ENCODE measurements at places on chromosomes 16 and 17.

- DNase-seq, result no peak
Measured at GRCh38 chr16:56382901-56383355, 42.4 kb downstream of the AMFR start.

DNA sequence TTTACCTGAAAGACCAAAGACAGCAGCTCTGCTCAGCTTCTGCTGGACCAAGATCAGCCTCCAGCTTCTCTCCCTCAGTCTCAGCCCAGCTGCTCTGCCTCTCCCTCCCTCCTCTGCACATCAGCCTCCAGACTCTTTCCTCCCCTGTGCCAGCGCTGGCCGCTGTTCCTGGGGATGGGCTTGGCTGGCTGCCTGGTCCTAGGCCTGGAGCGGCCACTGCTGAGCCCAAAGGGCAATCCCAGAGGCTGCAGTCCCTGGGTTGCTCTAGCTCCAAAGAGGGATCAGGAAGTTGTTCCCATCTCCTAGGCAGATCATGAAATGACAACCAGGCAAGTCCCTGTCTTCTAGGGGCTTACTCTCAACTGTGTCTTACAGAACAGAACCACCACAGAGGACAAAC, 31.3 kb downstream of the DCUN1D3 start:
- DNase-seq, result no peak

DNA sequence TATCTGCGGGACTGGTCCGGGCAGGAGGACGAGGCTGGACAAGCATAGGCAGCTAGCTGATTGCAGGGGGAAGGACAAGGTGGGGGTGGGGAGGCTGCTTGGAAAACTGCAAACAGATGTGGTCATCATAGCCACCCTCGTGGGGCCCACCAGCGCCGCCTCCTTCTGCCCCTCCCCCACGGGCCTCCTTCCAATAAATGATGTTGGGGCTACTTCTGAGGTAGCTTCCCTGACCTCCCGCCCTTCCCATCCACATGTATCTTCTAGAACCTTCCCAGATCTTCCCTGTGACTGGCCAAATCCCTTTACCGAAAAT, 12.3 kb upstream of the CDC42EP4 start:
- no peak for DNase-seq

- DNase-seq, result no peak
Measured at GRCh38 chr16:87856791-87857228, 12.5 kb downstream of the SLC7A5 start.

DNA sequence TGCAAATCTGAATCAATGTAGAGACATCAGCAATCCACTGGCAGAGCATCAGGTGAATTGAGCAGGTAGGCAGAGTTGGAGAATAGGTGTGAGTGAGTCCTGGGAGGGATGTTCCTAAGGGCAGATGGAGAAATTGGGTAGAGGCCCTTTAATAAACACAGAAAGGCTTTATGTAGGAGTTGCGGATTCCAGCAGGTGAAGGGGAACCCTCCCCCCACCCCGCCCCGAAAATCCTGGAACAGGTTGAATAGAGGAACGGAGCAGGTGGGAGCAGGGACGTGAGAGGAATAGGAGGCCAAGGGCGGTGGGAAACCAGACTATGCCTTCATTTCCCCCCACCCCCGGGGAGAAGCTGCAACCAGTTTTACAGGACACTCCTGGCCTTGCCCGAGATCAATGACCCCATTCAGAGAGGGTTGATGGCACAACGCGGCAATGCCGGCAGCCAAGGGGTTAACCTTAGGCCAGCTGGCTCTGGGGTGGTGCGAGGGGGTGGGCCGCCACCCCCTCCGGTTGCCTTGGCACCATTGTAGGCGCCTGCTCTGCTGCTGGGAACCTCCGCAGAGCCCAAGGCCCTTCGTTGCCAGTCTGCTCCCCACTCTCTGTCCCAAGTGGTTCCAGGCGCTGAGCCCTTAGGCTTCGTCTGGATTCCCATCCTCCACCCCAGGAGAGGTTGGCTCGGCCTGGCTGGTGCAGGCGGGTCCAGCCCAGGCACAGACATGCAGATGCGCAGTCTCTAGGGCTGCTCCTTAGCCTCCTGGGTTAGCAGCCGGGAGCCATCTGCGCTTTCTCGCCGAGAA, 814 bp upstream of the RUNDC3A start:
- DNase-seq, result no peak

GRCh38 chr17:38334480-38335364, 9.0 kb downstream of the GPR179 start:
- no peak for DNase-seq

DNA sequence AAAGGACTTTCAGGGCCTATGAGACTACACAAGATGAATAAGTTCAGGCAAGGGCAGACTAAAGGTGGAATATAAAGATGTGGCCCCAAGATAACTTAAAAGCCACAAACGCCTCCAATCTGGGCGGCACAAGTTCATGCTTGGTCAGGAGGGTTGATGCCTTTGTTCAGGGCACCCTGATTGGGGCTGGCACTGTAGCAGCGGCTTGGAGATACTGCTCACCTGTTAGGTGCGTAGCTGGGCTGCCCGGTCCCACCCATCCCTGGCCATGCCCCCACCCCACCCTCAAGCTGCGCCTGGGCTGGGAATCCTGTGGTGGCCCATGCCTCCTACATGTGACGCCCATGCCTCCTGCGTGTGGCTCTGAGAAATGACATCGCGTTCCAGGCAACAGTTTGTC, 12.5 kb upstream of the SLC13A2 start:
- no peak for DNase-seq

- no peak for DNase-seq
Measured at GRCh38 chr17:2796164-2797125, at the start of gene RAP1GAP2. TSS of gene RAP1GAP2 (plus strand) at chr17:2796438. CDS start at chr17:2796528, 90 bp downstream.

DNA sequence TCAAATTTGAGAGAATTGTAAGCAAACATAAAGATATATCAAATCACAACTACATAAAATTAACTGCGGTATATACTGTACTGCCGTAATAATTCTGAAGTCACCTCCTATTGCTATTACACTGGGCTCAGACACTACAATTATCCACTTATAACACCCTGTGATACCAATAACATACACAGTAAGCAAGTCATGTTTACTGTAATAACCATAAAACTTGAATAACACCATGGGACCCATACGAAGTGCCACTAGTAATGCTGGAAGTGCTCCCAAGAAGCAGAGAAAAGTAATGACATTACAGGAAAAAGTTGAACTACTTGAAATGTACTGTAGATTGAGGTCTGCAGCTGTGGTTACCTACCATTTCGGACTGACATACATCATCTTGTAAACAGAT, 24.0 kb downstream of the CMC2 start:
- no peak for DNase-seq

DNA sequence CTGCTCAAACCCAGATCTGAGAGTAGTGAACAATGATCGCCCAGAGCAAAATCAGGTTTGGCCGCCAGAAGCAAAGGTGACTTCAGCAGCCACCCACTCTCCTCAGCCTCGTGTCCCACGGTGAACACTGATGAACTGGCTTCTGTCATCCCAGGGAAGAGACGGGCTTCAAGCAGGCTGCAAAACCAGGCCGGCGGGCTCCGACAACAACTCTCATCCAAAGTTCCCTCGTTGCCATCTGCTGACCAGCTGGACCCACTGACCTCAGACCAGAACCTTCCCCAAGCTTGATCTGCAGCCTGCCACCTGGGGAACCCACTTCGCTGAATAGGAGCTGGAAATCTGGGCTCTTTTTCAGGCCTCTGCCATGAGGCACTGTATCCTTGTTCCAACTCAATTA, 69.6 kb upstream of the MRTFB start:
- no peak for DNase-seq

DNA sequence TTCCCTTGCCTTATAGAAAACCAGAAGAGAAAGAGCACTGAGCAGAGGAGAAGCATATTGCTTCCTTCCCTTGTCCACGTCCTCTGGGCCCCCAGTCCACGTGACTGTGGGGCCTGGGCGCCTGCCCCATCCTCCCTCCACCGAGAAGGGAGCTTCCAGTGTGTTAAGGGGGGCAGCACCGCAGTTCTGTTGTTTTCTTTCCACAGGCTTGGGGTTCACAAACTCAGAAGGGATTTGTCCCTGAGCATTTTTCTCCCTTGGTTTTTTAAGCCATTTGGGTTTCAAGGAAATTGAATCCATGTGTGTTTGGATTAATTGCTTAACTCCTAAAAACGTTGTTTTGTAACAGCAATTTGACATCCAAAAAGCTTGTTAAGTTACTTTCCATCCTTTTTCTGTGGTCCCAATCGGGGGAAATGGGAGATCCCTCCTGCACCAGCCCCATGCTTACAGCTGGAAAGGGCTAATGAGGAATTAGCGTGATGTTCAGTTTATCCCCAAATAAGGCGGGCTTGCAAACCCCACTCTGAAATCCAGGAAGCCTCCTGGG, 347.5 kb upstream of the TNRC6C start:
- no peak for DNase-seq

- DNase-seq, result no peak
Measured at GRCh38 chr16:86391984-86392383, 118.3 kb upstream of the FOXF1 start.

DNA sequence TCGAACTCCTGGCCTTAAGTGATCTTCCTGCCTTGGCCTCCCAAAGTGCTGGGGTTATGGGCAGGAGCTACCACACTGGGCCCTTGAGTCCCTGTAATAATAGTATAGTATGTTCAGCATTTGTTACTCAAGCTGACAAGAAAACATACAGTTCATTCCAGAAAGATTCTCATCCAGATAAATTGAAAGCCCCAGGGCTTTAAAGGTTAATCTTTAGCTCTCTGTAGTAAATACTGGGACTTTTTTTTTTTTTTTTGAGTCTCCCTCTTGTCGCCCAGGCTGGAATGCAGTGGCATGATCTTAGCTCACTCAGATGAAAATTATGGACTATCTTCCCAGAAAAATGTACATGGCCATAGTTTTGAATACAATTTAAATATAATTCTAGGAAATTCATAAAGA, 11.0 kb downstream of the BRCA1 start:
- DNase-seq, result no peak

DNA sequence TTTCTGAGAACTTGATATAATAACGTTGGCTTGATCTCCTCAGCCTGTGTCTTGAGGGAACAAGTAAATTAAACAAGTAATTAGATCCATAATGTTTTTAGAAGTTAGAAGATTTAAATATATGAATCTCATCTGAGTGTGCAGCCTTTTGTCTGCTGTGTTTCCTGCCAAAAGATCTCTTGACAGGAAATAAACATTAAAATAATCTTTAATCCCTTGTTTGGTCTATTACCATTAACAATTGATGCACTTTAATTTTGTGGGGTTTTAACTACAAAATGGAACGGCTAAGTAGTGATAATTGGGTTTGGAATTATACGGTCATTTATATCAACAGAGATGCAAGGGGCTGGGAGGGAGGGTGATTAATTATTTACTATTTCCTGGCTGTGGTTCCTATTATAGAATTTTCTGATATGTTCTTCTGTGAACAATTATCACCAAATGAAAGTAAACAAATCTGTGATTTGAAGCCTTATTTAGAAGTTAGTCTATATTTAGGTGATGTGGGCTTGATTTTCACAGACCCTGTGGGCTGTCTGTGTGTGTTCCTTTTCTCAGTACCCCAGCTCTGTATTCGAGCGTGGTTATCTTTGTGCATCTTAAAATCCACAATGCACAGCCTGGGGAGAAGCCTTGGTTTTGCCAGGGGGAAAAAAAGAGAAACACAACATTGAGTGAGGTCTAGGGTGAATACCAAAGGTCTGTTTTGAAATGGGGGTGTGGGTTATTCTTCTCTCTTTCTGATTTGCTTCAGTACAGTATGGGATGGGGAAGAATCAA, 556.1 kb downstream of the WWOX start:
- no peak for DNase-seq

GRCh38 chr17:61496957-61497653, 44.9 kb downstream of the TBX4 start:
- no peak for DNase-seq

- DNase-seq, result no peak
Measured at GRCh38 chr17:21034340-21035235, 8.2 kb downstream of the USP22 start.

GRCh38 chr17:48908853-48909394, 717 bp downstream of the UBE2Z start:
- DNase-seq, result peak; percentile 86

- no peak for DNase-seq
Measured at GRCh38 chr17:9144502-9145249, 123.4 kb downstream of the NTN1 start.

- DNase-seq, result no peak
Measured at GRCh38 chr17:57697891-57698711, 47.0 kb downstream of the CCDC182 start.

- no peak for DNase-seq
Measured at GRCh38 chr17:36184023-36184765, 7.8 kb upstream of the TBC1D3B start.

- no peak for DNase-seq
Measured at GRCh38 chr16:79509211-79509631, 91.3 kb downstream of the MAF start.

GRCh38 chr16:30777591-30778297, 9.3 kb downstream of the ZNF629 start:
- no peak for DNase-seq

GRCh38 chr16:11201498-11202259, 54.3 kb downstream of the SOCS1 start:
- no peak for DNase-seq

- no peak for DNase-seq
Measured at GRCh38 chr16:80577485-80578280, 36.9 kb downstream of the DYNLRB2 start.

- no peak for DNase-seq
Measured at GRCh38 chr16:1471569-1472194, 3.1 kb downstream of the CLCN7 start.

- DNase-seq, result no peak
Measured at GRCh38 chr17:34799751-34800150, 161.5 kb downstream of the CCT6B start.

DNA sequence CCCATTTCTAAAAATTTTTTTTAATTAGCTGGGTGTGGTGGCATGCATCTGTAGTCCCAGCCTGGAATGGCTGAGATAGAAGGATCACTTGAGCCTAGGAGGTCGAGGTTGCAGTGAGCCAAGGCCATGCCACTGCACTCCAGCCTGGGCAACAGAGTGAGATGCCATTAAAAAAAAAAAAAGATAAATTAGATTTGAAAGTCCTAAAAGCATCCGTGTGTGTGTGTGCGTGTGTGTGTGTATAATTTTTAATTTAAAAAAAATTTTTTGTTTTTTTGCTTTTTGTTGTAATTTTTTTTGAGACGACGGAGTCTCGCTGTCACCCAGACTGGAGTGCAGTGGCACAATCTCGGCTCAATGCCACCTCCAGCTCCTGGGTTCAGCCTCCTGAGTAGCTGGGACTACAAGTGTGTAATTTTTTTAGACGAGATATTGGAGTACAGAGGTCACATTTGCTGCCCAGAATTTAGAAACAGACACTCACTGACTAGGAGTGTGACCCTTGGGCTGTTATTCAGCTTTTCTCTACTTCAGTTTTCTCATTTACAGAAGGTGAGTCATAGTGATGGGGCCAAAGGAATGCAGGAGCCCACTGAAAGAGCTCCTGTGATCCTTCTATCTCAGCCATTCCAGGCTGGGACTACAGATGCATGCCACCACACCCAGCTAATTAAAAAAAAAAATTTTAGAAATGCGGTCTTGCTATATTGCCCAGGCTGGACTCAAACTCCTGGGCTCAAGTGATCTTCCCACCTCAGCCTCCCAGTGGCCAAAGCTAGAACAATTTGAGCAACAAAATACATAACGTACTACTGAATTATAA, 25.5 kb upstream of the TBX4 start:
- no peak for DNase-seq
